ENCODE measurements at places on chromosomes 4 and X.
A peak's percentile ranks its signal among the peaks of the same experiment; 100 is the strongest.

DNA sequence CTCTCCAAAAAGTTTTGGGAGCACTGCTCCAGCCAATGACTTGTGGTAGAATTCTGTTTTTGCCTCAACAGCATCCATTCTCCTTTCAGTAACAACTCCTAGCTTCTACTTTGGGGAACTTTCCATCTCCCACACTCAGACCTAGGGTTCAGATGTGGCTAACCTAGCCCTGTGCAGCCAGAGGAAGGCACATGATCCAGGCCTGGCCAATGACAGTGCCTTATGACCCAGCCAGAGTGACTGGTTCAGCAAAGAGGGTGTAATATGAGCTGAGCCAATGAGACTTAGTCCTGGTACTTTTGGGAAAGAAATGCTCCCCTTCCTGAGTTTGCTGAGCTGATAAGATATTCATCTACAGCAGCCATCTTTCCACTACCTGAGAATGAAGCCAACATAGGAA lies 5.4 kb upstream of the USP46 start:
- DNase-seq = no peak

DNA sequence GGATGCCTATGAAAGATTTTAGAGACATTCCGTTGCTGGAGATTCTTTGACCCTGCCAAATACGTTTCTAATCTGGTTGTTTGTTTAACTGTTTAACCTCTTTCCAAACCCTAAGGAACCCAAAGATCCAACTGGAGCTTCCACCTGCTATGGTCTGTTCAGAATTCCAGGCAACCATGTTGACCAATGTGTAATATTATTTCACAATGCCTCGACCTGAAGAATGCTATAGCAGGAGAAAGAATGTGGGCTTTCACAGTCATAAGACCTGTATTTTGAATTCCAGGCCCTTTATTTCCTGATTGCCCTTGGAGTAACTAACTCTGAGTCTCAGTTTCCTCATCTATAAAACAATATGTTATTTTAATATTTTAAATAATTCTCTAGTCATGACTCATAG lies 90.8 kb downstream of the COL25A1 start:
- no peak for DNase-seq

- DNase-seq = no peak
Measured at GRCh38 chr4:127347936-127348335, 284.8 kb upstream of the INTU start.

- no peak for DNase-seq
Measured at GRCh38 chr4:39539089-39539611, 11.9 kb upstream of the UGDH start.

DNA sequence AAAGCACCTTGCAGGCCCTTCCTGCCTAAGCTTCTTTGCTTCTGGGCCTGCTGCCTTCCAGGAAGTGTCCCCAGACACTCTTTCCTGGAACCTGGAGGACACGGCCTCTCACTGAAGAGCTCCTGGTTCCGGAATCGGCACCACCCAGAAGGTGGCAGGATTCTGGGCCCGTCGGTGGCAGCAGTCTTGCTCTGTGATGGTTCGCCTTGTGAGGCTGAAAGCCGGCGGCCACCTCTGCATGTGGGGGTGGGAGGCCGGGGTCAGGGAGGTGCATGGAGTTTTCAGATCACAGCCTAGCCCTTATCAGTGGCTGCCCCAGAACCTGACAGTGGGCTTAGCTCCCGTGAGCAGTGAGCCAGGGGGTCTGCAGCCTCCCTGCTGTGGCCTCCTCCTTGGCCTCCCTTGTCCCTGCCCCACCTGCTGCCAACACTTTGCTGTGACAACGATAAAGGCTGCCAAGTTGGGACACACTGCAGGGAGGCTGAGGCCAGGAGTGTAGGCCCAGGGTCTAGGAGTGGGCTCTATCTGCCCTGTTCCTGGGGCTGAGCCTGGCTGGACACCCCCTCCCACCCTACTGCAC lies 30.8 kb upstream of the GPR78 start:
- no peak for DNase-seq

DNA sequence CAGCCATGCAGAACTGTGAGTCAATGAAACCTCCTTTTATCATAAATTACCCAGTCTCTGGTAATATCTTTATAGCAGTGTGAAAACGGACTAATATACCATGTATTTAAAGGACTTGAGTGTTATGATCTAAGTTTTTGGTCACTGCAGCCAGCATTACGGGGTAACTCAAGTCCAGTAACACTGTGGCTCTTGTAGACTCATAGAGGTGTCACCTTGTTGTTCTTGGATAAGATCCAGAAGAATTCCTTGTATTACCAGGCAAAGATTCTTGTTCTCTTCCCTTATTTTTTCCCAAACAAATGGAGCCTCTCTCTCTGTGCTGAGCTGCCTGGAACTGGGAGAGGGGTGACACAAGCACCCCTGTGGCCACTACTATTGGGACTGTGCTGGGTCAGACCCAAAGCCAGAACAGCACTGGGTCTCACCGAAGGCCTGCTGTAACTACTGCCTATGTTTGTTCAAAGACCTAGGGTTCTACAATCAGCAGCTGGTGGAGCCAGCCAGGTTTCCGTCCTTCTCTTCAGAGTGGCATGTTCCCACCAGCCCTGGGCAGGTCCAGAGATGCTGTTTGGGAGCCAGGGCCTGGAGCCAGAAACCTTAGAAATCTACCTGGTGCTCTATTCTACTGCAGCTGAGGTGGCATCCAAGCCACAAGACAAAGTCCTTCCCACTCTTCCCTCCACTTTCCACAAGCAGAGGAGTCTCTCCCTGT lies 43.7 kb upstream of the MED14 start:
- DNase-seq = no peak

- DNase-seq = peak; percentile 58
Measured at GRCh38 chr4:17173300-17173699, 274.9 kb upstream of the LDB2 start.

GRCh38 chrX:39167791-39168190 lies 366.5 kb downstream of the MID1IP1 start:
- peak; percentile 25 for DNase-seq

DNA sequence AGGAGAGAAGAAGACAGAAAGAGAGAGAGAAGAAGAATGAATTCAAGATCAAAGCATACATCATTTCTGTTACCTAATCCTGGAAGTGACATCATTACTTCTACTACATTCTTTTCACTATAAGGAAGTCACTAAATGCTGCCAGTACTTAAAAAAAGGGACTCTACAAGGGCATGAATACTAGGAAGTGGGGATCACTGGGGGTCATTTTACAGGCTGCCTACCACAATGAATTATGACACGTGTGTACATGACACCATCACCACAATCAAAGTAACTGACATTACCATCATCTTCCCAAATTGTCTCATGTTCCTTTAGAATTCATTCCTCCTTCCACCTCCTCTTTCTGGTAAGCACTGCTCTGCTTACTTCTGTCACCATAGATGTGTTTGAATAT lies 227.0 kb downstream of the CPE start:
- no peak for DNase-seq

DNA sequence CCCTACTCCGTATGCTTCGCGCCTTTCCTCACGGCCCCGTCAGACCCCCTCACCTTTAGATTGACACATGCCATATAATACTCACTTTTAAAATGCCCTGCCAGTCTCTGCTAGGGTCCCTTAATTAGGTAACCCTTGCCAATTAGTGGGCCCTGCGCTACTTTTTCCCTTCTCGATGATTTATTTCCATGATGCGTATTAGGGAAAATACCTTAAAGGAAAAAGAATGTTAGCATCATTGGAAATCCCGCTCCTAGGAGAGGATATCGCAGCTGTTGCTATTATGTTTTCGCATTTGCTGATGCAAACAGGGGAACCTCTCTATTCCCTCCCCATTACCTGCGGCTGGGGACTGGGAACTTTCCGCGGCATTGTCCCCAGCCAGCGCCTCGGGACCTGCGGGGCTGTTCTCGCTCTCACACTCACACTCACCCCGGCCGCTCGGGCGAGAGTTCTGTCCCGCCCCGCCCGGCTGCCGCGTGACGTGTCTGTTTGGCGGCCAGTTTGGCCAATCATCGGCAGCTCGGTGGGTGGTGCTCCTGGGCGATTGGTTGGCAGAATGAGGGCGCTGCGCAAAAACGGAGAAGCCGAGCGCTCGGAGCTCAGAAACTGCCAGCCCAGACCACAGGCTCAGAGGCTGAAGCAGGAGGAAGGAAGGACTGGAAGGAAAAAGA lies at the start of gene PCDH10:
TSS of gene PCDH10 (plus strand) at position 605 of the 674 bp plus-strand sequence. CDS start 847 bp downstream, outside the sequence.
- peak; percentile 97 for DNase-seq

DNA sequence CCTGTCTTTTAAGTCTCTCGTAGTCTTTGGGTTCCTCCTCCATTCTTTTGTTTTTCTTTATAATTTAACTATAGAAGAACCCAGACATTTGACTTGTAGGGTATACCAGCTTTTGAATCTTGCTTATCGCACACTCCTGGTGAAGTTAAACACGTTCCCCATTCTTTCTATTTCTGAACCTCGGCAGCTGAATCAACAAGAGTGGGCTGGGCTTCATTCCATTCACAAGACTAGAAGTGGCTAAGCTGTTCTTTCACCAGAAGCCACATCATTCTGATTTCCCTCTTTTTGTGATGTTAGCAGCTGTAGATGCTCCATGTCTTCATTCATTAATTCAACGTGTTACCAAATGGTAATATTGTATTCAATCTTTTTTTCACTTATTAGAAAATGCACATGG lies 167.9 kb downstream of the CORIN start:
- no peak for DNase-seq

- DNase-seq = no peak
Measured at GRCh38 chrX:56429581-56429980, 133.8 kb upstream of the UBQLN2 start.

GRCh38 chr4:6964858-6965257 lies 55.2 kb downstream of the TBC1D14 start:
- DNase-seq = no peak

DNA sequence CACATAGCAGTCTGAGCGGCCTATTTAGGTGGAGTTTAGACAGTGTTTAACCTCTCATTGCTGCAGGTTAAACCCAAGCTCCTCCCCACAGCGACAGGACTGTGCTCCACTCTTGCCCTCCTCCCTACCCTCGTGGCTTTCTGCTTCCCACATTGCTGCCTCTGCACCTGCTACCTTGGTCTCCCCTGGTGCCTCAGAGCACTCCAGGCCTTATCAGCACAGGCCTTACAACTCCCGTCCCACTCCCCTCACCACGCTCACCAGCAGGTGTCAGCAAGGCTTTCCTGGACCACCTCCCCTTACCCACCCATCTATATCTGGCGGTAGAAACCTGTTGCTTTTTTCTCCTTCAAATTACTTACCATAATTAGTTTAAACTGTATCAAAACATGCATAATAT lies 18.6 kb downstream of the HELT start:
- no peak for DNase-seq

DNA sequence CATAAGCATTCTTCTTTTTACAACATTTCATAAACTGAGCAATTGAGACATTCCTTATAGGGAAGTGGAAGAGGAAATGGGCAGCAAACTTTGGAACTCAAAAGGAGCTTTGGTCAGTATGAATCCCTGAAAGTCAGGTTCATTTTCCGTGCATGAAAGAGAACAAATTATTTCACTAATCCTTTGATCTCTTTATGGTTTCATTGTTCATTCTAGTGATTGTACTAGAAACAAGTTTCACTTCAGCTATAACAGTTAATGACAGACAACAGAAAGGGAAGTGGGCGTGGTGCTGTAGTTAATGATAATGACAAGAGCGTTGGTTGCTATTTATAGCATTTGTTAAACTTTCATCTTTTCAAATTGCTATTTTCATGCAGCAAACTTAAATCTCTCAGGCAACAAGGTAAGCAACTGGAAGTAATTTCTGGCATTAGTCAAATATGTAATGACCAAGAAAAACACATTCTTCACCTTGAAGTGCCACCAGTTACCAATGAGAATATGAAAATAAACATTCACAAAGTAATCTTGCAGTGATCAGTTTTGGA lies 98.4 kb downstream of the AREG start:
- DNase-seq = no peak

DNA sequence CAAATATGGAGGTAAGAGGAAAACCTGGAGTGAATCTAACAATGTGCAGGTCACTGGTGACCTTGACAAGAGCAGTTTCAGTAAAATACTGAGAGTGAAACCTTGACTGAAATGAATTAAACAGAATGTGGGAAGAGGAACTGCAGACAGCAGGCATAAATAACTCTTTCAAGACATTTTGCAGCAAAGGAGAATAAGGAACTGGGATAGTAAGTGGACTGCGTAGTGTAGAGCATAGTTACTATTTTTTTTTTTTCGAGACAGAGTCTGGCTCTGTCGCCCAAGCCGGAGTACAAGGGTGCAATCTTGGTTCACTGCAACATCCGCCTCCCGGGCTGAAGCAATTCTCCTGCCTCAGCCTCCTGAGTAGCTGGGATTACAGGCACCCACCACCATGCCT lies 24.0 kb downstream of the RBMX start:
- no peak for DNase-seq

DNA sequence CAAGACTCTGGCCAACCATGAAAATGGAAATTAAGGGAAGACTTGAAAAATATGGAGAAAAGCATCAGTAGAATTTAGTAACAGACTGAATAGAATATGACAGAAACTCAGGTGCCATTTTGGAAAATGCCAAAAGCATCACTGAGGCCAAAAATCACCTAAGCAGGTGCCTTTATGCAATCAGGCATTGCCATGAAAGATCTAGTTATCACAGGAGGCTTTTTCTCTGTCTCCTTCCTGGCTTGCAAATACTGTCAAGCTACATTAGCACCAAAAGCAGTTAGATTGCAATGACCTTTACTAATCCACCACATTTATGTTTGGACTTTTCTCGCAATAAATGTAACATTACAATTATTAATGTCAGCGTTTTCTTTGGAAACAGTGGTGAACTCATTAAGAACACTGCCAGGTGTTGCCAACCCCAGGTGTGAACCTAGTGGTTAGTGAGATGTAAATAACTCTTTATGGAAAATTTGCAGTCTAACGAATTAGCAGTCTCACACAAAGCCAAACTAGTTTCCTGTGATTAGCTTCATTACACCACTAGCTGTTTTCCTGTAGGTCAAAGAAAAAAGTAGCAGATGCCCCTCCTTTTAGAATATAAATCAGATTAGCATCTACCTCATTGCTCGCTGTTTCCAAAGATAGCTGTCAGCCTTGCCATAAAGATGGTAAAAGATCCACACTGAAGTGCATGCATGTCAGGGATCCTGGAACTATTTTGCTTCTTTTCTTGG lies 1568.4 kb upstream of the TENM3 start:
- no peak for DNase-seq

DNA sequence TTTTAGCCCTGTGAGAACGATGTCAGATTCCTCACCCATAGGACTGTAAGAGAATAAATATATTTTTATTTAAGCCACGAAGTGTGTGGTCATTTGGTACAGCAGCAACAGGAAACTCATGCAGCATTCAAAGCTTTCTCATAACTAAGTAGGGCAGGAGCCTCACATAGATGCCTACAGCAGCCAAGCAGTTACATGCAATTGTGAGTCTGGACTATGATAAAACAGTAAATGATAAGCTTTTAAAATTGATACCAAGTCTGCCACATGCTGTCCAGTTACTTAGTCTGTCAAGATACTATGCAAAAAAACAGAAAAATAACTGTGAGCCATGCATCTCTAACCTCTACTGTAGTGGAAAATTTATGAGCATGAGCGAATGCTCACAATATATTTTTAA lies 359.6 kb downstream of the HS3ST1 start:
- no peak for DNase-seq

DNA sequence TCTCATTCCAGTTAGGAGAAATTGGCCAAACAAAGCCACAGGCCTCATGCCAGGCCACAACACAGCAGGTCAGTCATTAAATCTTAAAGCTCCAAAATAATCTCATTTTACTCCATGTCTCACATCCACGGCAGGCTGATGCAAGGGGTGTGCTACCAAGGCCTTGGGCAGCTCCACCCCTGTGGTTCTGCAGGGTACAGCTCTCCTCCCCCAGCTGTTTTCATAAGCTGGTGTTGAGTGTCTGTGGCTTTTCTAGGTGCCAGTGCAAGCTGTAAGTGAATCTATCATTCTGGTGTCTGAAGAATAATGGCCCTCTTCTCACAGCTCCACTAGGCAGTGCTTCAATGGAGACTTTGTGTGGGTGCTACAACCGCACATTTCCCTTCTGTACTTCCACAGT lies 949.2 kb downstream of the TECRL start:
- no peak for DNase-seq

Measured in ecto neural progenitor cell (in vitro differentiated cells).